ENCODE measurements at places on chromosomes 7 and 10. TPM values are rescaled to one million over a fixed set of nuclear protein-coding genes. Genes with fewer than 3 reads are reported as not detected.

- DNase-seq, result peak; percentile 58
These were observed 81.2 kb upstream of the UCN3 start for GRCh38 chr10:5283305-5284158.

DNA sequence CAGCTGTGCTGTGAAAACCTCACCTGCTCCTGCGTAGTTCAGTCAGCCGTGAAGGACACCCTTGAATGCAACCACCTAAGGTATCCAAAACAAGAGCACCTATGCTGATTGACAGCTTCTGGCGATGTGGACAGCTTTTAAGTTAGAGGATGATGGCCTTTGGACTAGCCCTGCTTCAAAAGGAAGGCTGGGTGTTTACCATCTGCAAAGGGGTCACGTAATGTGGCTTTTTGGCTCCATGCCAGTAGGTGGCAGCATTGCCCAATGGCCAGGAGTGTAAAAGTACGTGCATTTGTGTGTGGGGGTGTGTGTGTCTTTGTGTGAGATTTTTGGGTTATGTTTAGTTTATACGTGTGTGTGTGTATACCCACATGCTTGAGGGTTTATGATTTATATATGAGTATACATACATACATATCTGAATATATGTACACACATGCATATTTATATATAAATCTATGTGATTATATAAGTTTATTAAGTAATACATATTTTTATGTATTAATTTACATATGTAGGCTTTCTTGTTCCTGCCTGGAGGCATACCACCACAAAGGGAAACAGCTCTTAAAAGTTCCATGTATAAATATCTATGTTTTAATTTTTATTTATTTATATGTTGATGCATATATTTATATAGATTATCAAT is 236.3 kb upstream of the ANKRD30A start:
- no peak for DNase-seq

SLC16A12 gene
- total RNA-seq, result 2.0 TPM

- DNase-seq, result no peak
These were observed 538.5 kb upstream of the MKI67 start for GRCh38 chr10:128664729-128665128.

DNA sequence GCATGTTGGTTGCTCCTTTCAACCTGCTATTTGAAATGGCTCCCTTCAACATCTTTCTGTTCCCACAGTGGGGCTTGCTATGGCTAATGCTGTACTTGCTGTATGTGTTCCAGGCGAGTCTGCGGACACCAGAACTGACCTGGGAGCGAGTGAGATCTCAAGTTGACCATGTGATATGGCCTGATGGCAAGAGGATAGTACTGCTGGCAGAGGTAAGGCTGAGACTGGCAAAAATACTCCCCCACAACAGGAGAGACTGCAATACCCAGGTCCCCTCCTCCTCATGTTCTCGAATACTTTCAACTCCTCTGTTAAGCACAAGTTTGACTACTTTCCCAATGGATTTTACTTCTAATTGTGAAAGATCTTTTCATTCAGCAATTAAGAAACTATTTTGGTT is 11.5 kb upstream of the STRIP2 start:
- no peak for DNase-seq
